Ovary (tissue), 10 donors: ENCODE measurements at places on chromosomes 1 and 21. TPM values are rescaled to one million over a fixed set of nuclear protein-coding genes. Genes with fewer than 3 reads are reported as not detected.

Gene AIRE
- total RNA-seq = not detected

Gene NEK2
- 0.20 TPM for total RNA-seq

DNA sequence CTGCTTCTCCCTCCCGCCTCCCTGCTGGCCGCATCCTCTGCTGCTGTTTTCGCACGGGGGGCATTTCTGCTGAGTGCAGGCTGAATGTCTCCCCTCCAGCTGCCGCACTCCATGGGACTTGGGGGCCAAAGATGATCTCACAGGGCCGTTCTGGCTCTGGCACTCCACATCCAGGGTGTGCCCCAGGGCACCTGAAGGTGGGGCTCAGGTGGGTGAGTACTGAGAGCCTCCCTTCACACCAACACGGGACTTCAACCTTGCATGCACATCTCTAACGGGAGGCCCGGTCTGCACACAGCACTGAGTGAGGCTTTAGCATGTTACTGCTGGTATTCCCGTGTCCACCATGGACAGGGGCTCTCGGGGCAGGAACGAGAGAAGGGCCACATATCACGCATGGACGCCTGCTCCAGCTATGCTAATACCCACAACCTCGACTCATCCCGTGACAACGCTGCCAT, 88.9 kb downstream of the DMRTB1 start:
- H3K27me3 ChIP-seq = no peaks in the 10 kb centered on the region
- H3K4me1 ChIP-seq = no peaks in the 10 kb centered on the region

- DNase-seq = no peak
- H3K27ac ChIP-seq = no peak overlapping the region
- H3K27me3 ChIP-seq = no peaks in the 10 kb centered on the region
- H3K36me3 ChIP-seq = no peaks in the 10 kb centered on the region
- no peak overlapping the region for H3K4me3 ChIP-seq
Measured at GRCh38 chr1:65985393-65986066, 192.8 kb downstream of the PDE4B start.

DNA sequence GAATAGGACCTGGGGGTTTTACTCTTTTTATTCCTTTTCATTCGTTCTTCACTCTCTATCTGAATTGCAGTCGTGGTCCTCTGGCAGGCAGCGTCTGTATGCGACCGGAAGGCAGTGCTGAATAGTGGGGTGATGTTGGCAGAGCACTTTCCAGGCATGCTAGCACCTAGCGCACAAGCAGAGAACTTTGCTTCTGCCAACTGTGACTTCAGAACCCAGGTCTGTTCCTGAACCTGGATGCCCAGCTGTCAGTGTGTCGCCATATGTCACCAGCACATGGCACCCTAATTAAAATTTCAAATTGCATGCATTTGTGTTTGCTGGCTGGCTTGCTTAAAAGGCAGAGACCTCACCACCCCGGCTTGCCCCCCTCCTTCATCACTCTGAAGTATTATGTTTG, 116.2 kb downstream of the NFIA start:
- H3K4me3 ChIP-seq = no peak overlapping the region
- DNase-seq = no peak
- no peak overlapping the region for H3K27ac ChIP-seq
- H3K27me3 ChIP-seq = no peaks in the 10 kb centered on the region
- peaks cover 4% of the 10 kb centered on the region for H3K4me1 ChIP-seq

DNA sequence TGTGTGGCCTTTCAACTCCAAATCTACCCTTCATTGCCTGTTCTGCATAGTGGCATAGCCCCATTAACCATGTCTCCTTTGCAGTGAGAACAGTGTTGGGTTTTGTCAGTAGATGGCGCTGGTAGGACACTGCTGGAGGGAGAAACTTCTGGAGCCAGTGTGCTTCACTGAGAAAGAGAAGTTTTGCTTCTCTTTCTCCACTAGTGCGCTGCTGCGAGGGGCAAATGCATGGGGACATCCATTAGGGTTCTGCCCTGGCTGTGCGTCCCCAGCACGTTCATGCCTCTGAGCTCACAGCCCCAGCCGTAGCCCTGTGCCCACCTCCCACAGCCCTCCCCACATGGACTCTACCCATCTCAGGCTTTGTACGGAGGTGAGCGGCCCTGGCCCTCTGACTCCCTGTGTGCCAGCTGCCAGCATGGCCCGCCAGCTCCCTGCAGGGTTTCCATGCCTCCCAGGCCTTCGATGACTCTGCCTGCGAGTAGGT, 53.1 kb downstream of the RIMS3 start:
- no peaks in the 10 kb centered on the region for H3K4me1 ChIP-seq
- DNase-seq = peak; percentile 25
- H3K4me3 ChIP-seq = no peak overlapping the region
- no peaks in the 10 kb centered on the region for H3K36me3 ChIP-seq
- no peaks in the 10 kb centered on the region for H3K27me3 ChIP-seq
- no peak overlapping the region for H3K27ac ChIP-seq
